Caki2 (cell line): ENCODE measurements at places on chromosomes 2 and 18. TPM values are rescaled to one million over a fixed set of nuclear protein-coding genes. Genes with fewer than 3 reads are reported as not detected.

Gene DOK6
- 0.09 and 0.30 TPM in 2 replicates for total RNA-seq

Gene GPAT2
- not detected in 2 replicates for total RNA-seq

Gene GBX2
- 2.9 TPM in 1 of 2 replicates, not detected in the other for total RNA-seq

Gene GLB1L
- total RNA-seq = 26.1 and 35.4 TPM in 2 replicates

Gene CACNB4
- total RNA-seq = 0.10 and 0.17 TPM in 2 replicates

Gene SALL3
- not detected in 2 replicates for total RNA-seq

DNA sequence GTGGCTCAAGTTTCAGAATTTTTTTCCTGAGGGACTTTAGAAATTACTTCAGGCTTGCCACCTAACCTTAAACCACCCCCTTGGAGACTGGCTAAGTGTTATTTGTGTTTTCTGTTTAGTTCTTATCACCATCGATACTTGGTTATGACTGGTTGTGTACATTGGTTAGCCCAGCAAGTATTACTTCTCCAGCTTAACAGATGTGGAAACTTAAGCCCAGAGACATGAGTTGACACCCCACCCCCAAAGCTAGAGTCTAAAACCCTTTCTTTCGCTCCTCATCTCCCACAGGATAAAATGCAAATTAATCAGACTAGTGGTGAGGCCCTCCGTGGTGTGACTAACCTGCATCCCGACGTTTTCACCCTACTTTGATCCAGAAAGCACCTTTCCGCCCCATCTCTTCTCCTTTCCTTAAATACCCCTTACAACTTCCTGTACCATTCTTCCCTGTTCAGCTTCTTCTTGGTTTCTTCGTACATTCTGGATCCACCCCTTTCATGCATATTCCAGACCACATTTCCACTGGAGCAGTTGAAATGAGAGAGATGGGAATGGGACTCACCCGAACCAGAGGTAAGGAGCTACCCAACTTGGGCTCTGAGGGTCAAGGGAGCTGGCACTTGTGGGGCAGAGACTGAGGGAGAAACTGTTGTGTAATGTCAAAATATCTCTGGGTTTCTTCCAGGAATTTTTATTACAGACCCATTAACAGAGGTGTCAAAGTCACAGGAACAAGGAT lies 819 bp upstream of the MAP3K2 start:
- DNase-seq = no peak

DNA sequence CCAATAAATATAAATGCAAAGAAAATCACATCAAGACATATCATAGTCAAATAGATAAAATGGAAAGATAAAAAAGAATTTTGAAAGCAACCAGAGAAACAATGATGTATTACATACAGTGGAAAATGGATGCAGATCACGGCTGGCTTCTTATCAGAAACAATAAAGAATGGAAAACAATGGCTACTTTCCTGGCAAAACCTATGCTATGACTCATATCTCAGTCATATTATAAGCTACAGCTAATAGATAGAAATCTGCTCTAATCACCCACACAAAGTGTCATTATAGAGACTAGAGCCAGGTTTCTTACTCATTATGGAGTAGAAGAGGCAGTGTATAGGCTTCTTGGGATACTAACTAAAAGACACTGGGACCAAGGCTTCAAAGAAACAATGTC lies 93.5 kb upstream of the TACR1 start:
- no peak for DNase-seq

DNA sequence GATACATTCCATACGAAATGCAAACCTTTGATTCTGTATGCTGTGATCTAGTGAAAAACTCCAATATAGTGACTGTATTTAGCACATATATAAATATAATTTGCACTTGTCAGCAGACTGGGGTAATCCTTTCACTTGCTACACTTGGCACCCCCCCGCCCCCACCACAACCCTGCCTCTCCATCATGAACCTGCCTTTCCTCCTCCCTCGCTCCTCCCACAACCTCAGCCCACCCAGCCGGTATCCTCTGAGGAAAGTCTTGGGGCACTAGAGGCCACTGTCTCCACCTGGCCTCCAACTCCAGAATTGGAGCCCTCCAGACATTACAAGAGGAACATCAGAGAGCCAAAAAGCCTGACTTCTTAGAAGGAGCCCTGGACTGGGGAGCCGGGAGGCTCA lies 196.3 kb downstream of the LOXHD1 start:
- DNase-seq = no peak

DNA sequence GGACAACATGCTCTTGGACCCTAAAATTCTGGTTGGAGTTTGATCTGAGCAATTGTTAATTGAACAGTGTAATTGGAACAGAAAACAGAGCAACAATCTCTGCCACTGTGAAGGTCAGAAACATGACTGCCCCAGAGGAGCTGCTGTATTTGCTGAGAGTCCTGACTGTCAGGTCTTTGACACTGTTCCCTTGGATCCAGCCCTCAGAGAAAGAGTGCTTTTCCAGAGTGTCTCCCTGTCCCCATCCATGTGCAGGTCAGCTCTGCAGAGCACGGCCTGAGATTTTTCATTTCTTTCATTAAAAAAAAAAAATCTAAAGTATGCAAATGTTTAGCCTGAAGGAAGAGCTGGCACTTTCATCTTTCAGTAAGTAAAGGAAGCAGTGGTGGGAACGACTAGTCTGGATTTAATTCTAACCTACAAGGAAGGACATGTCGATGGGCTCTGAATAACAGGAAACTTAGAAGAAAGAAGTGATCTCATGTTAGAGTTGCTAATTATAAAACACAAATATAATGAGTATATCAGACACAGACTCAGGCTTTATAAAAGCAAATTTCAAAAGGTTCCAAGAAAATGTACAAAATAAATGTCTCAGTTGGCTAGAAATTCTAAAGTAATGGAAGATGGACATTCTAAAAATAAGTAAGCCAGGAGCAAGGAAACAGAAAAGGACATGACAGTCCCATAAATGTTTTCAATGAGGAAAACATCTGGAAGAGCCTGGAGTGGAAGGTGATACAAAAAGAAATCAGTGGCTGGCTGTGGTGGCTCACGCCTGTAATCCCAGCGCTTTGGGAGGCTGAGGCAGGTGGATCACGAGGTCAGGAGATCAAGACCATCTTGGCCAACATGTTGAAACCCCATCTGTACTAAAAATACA lies 876.5 kb downstream of the EPHA4 start:
- DNase-seq = no peak
